ENCODE measurements at places on chromosomes 1 and 21.

GRCh38 chr21:15421947-15422346, 307.8 kb upstream of the USP25 start:
- no peak for DNase-seq

DNA sequence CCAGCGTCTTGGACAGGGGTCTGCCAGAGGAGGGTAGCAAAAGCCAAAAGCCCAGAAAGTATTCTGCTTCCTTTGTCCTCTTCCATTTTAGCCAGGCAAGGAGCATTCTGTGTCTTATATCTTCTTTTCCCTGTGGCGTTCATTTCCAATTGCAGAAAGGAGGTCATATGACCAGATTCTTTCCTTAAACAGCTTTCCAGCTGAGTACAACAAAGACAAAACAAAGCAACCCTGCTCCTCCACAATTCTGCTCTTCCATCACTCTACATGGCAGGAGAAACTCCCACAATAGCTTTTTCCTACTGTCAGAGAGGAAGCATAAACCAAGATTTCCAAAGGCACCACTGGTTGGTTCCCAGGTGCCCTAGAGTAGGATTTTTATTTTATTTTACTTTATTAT, 19.7 kb downstream of the ENSA start:
- DNase-seq = no peak

DNA sequence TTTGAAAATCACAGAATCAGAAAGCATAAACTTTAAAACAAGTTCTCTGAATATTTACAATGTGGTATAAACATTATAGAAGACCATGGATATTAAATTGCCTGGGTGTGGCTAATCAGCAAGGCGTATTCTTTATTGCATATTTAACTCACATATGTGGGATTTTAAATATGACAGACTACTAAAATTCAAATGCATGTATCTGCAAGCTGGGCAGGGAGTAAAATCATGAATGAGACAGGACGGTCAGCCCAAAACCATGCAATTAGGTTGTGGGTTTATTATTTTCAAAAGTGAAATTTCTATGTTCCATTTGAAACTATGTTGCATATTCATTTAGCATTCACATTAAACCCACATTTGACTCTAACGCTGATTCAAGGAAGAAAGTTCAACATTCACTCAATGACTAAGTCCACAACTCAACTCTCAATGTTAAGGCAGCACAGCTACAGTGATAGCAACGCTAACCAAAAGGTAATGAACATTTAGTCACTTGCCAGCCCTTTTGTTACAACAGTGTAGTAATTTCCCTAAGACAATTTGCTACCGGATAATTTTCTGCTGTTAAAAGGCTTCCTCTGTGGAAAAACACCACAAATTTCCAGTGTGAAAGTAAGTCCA, 6.3 kb upstream of the SYNJ1 start:
- no peak for DNase-seq

DNA sequence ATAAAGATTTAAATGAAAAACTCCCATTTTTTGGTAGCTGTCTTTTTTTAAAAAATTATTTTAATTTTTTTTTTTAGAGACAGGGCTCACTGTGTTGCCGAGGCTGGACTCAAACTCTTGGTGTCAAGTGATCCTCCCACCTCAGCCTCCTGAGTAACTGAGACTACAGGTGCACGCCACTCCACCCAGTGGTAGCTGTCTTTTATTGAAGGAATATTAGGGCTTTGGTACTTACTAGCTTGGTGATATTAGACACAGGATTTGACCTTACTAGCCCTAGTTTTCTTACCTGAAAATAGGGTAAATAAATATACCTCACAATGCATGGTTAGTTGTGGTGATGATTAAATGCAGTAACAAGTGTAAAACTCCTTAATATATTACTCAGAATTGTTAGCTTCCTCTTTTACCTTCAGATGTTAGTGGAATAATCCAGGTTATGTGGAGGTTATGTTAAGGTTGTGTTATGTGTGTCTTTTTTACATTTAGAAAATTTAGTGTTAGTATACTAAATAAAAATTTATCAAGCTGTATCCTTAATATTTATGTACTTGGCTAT, 66.8 kb downstream of the PHACTR4 start:
- no peak for DNase-seq

DNA sequence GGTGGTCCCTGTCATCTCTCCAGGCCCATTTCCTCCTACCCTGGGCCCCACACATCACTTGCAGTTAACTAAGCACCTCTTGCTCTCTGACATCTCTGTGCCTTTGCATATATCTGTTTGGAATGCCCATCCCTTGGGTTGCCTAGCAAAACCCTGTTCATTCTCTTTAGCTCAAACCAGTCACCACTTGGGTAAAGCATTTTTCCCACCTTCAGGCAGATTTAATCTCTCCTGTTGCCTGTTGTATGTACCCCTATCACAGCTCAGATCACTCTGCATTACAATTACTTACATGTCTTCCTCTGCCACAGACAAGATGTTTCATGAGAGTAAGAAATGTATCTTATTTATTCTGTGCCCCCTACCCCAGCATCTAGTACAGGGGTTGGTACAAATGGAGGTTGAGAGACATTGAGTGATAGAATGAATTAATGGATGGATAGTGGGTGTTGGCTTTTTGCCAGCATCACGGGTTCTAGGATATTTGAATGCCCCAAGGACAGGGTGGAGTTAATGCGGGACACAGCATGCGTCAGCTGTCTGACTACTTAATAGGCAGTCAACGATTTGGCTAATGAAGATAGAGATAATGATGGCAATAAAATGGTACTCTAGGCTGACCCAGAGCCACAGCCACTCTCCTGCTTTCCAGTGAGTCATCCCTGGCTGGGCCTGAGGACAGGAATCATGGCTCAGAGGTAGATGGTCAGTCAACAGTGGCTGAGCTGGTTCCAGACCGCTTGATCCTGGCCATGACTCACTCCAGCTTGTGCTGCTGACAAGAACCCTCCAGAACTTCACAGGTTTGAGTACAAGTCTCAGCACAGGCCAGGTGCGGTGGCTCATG, 6.5 kb downstream of the NR0B2 start:
- no peak for DNase-seq

DNA sequence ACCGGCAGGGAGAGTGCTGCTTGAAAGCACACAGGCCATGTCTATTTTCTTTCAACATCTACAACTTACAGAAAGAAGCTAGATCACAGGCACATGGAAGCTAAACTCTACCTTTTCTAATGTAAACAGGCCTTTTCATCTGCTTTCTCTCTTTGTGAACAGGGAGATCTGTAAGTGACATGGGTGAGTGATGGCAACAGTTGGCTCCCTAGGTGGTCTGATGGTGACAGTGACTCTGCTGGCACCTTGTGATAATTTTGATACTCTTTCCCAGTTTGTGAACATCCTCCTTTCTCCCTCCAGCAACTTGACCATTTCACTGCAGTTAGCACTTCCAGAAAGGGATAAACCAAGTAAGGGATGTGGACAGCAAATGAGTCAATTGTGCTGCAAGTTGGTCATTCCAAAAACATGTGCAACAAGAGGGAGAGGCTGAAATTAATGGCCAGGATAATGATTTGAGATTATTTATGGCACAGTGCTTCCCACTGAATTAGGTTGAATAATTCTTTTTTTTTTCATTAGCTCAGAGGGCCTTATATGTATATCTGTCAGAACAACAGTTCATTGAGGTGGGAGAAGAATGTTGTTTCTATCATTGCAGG, 89.5 kb downstream of the XCL2 start:
- DNase-seq = no peak

DNA sequence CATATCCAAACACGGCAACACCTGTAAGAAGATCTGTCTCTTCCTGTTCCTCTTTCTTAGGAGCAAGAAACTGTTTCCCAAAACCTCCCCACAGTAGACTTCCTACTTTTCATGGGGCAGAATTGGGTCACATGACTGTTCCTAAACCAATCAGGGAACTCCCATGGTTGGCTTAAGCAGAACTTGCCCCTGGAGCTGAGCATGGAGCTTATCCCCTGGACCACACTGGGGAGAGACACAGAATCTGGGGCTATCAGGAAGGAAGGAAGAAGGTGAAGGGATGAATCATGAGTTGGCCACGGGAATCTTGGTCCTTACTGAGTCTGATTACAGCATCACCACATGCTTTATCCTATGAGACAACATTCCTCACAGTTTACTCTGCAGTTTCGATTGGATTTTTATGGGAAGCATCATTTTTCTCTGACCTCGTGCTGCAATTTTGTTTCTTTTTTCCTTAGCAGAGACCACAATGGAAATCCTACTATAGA, 81.8 kb downstream of the CDC7 start:
- DNase-seq = no peak

GRCh38 chr1:44532567-44532944, 127.5 kb downstream of the RNF220 start:
- no peak for DNase-seq

- no peak for DNase-seq
Measured at GRCh38 chr1:200294241-200294640, 115.6 kb downstream of the ZNF281 start.

- no peak for DNase-seq
Measured at GRCh38 chr1:116769104-116769452, 14.8 kb downstream of the CD2 start.

GRCh38 chr1:22268327-22268726, 125.4 kb upstream of the WNT4 start:
- DNase-seq = no peak

- DNase-seq = no peak
Measured at GRCh38 chr1:85347908-85348307, 71.5 kb upstream of the BCL10 start.

DNA sequence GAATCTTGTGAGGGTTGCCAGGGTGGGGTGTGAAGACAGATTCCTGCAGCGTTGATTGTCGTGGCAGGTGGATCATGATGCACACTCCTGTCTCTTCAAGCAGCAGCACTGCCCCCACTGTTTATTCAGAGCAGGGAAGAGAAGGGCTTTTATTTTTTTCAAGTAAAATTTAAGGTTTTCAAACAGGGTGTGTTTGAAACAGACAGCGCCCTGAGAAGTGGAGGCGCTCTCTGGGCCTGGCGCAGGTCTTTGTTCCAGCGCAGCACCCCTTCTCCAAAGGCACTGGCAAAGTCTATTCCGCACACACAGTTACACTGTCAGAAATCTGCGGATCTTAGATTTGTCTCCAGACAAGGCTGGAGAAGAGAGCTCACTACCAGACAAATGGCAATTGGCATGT, 7.0 kb downstream of the C1orf53 start:
- no peak for DNase-seq

DNA sequence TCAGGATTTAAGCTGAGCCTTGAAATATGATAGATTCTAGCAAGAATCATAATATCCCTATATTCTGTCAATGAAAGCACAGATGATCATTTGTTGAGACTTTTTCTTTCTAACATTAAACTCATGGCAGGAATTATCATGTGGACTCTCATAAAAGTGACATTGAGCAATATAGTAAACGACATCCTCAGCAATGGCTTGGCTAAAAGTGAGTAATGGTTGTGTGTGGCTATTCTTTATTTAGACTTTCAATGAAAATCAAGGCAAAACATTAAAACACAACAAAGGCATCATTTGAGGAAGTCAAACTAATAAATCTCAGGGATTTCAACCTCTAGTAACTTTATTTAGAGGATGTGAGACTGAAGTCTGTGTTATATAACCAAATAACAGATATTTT, 257.8 kb upstream of the ADGRL4 start:
- DNase-seq = no peak

DNA sequence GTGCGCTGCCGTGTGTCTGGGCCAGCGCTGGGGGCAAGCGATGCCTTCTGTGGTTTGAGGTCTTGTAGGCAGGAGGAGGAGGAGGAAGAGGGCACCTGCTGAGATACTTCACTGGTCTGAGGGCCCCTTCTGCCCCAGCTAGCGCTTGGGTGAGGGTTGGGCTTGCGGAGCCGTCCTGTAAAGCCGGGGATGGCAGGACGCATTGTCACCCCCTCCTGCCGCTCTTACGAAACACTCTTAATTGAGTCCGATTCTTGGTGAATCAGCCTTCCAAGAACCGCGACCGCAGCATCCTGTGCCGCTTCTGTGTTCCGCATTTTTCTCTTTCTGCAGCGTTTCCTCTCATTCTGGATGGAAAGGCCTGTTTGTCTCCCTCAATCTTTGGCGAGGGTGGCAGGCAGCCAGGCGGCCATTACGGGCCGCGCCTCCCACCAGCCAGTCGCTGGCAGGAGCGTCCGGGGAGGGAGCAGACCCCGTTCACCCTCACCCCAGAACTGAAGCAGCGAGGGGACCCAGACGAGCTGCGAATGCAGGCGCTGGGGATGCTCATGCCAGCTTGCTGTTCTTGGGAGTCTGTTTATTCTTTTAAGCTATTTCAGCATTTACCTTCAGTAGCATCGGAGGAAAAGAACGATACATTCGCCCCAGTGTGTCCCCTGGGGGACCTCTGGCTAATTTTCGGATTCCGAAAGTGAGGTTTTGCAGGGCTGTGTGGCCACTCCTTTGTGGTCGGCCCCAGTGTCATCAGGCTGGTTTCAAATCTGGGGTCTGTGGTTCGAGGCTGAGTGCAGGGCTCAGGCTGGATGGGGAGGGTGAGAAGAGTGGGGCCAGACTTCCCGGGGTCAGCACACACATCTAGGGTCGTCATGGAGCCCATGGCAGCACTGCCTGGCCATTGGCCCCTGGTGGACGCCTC, 62.7 kb downstream of the SKI start:
- peak; percentile 71 for DNase-seq

DNA sequence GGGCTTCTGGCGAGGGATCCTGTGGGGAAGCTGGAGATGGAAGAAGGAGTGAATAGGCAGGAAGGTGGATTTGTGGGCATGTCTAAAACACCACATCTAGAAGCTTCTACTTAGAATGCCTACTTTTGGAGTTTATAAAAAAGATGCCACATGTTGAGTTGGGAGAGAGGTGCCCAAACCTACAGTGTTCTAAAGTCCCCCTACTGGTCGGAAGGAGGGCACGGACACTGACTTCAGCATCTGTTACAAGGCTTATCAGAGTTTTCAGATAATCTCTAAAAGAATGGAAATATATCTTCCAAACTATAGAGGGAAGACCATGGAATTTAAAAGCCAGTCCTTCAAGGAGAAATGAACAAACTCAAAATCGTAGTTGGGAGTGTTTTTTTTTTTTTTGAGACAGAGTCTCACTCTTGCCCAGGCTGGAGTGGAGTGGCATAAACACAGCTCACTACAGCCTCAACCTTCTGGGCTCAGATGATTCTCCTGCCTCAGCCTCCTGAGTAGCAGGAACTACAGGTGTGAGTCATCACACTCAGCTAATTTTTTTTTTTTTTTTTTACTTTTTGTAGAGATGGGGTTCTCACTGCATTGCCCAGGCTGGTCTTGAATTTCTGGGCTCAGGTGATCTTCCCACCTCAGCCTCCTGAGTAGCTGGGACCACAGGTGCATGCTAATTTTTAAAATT, 14.8 kb downstream of the IBA57 start:
- DNase-seq = no peak

DNA sequence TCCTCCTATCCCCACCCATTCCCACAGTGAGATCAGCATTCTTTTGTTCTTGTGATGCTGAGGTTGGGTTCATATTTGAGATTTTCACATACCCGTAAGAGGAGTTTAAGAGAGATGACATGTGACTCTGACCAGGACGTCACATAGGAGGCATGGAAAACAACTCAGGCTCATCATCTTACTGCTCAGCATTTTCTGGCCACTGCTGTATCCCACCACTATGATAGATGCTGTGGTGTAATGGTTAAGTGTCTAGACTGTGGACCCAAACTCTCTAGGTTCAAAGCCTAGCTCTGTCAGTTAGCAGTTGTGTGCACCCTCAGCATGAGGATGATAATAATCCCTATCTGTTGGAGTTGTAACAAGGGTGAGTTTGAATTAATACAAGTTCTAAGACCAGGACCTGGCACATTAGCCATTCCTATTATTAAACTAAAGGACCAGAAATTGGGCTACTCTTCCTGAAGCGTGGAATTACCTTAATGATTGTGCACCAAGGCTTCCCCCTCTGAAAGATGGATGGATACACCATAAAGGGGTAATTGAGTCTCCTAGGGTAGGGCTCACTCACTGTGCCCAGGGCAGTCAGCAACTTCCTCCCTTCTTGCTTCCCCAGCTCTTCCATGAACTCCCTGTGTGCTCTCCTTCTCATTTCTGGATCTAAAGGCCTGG, 40.9 kb downstream of the LGR6 start:
- DNase-seq = no peak

Data from activated T-helper 1 cell treated with Interleukin-2 at 50 U/mL for 16 hours (primary cell).